SHP77 (cell line): ENCODE measurements at places on chromosomes 7 and 10.

DNA sequence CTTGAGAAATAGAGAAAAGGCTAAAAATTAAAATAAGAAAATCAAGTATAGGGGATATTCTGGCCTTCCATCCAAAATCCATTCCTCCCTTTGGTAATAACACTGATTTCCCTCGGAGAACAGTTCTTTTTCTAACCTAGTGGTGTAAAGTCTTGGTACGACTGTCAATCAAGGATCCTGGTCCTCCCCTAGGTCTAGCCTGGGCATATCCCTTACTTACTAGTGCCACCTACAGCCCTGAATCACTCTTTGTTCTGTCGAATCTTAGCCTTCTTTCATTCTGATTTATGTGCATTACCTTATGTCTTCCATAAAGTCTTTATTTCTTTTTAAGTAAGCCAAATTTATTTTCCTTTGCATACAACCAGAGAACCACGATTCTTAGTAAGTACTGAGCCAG is 298.7 kb upstream of the LRRTM3 start:
- DNase-seq: peak; percentile 29

GRCh38 chr10:125662584-125662983 is 20.4 kb downstream of the TEX36 start:
- DNase-seq: no peak

GRCh38 chr10:43205681-43206390 is 61.0 kb downstream of the RASGEF1A start:
- DNase-seq: no peak

DNA sequence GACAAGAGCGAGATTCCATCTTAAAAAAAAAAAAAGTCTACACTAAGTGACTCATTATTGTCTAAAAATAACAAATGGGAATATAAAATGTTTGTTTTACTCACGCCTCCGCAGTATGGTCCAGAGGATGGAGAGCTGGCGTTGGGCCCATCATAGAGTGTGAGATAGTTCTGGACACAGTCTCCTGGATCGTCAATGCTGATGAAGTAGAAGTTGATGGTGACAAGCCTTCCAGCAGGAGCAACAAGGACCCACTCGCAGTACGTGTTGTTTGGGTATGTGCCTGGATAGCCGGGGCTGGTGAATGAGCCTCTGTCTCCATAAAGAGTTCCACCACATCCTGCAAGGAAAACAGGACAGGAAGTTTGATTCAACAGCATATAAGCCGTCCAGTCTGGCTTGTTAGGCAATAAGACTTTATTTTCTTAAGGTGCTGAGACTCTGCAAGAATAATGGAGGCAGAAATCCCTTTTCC is 11.5 kb upstream of the RSU1 start:
- DNase-seq: no peak

DNA sequence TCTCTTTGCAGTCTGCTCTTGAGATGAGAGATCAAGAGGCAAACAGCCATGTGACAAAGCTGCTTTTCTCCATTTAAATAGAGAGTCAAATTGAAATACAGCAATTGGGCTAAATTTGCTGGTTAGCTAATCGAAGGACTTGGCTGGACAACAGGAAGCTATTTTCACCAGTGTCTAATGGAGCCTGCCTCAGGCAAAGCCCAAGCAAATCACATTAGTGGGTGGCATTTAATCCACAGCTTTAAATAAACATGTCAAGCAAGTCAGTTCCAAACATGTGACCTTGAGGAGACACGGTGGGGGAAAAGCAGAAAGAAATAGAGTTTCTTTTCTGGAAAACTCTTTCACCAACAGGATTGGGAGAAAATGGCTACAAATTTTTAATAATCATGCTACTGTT is 180.5 kb upstream of the AOAH start:
- peak; percentile 34 for DNase-seq

DNA sequence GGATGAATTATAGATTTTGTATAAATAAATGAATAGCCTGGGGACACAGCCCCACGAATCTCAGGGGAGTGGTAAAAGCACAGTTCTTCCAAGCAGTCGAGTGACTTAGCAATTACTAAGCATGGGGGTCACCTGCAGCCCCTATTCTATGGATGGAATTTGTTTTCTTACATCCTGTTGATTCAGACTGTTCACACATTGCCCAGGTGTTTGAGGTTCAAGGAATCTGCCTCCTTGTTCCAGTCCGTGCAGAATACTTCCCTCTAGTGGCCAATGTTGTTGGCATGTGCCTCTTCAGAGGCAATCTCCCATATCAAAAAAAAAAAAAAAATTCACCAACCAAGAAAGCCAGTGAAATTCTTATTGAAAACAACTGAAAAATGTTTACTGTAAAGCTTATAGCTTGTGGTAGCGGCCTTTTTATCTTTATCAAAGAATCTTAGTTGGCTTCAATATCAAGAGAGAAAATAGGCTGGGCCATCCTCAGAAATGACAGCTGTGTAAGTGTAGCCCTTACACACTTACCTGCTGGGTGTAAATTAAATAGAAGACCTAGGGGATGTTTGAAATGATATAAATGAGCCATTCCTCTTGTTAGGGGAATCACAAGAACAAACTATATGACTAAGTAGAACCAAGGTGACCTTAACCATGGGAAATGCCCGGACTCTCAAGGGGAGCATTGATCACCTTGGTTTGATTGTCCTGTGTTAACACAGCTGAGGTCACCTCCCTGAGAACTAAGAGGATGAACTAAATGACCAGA is 7.8 kb downstream of the LIPM start:
- DNase-seq: peak; percentile 36

- DNase-seq: no peak
Observed at GRCh38 chr7:26670841-26671240, 193.5 kb downstream of the SKAP2 start.

GRCh38 chr7:117411539-117411938 is 15.8 kb downstream of the ASZ1 start:
- DNase-seq: no peak
